ENCODE measurements at places on chromosomes 12 and 14. TPM values are rescaled to one million over a fixed set of nuclear protein-coding genes. Genes with fewer than 3 reads are reported as not detected.

Gene FBLN5
- total RNA-seq, result 85.3 TPM

Gene TPPP2
- 1.1 TPM for total RNA-seq

Gene TCL1B
- total RNA-seq, result not detected

Gene HOXC6
- 0.41 TPM for total RNA-seq

Gene VASH1
- total RNA-seq, result 14.4 TPM

Gene TAS2R30
- 0.27 TPM for total RNA-seq

Gene TMEM229B
- total RNA-seq, result 4.2 TPM

Gene KCNJ8
- 57.0 TPM for total RNA-seq

Gene HNF1A
- total RNA-seq, result not detected

Gene CRIP1
- total RNA-seq, result 82.0 TPM

Gene KRT71
- total RNA-seq, result not detected

Gene NID2
- total RNA-seq, result 41.8 TPM

Gene PDE3A
- total RNA-seq, result 152 TPM

Gene PLBD1
- 24.4 TPM for total RNA-seq

Gene MYF6
- total RNA-seq, result not detected

Gene GAS2L3
- total RNA-seq, result 2.7 TPM

Gene TAS2R19
- total RNA-seq, result 0.49 TPM

Gene FAM186B
- total RNA-seq, result 0.62 TPM

Gene MSRB3
- total RNA-seq, result 148 TPM

Gene CKAP4
- 40.2 TPM for total RNA-seq

Gene MYBPC1
- total RNA-seq, result 7.3 TPM

Gene PRH2
- not detected for total RNA-seq

Gene KRT73
- total RNA-seq, result not detected

Gene GARIN6
- total RNA-seq, result not detected

Gene OR10G3
- total RNA-seq, result not detected

Gene TBX3
- 11.9 TPM for total RNA-seq

Gene PRIMA1
- total RNA-seq, result 10.3 TPM

Gene CMTM5
- 0.92 TPM for total RNA-seq

Gene IL26
- not detected for total RNA-seq

Gene RNFT2
- total RNA-seq, result 1.0 TPM

Gene KCNMB4
- 1.6 TPM for total RNA-seq

Gene TUNAR
- not detected for total RNA-seq

Gene SRGAP1
- 2.2 TPM for total RNA-seq

Gene TSPAN8
- not detected for total RNA-seq

Gene DNAAF2
- total RNA-seq, result 6.1 TPM

Gene ZNF219
- total RNA-seq, result 49.4 TPM

Gene CLEC4E
- total RNA-seq, result 1.4 TPM

Gene SLC38A4
- total RNA-seq, result 2.8 TPM

Gene CLEC9A
- not detected for total RNA-seq

Gene GPX2
- not detected for total RNA-seq

Gene AICDA
- 0.08 TPM for total RNA-seq

Gene PAX9
- total RNA-seq, result not detected
